ENCODE measurements at places on chromosomes 2 and 18.

GRCh38 chr2:39390216-39390615 lies 46.9 kb downstream of the MAP4K3 start:
- DNase-seq: no peak

- DNase-seq: no peak
Observed at GRCh38 chr2:212708355-212708754, 169.8 kb upstream of the ERBB4 start.

DNA sequence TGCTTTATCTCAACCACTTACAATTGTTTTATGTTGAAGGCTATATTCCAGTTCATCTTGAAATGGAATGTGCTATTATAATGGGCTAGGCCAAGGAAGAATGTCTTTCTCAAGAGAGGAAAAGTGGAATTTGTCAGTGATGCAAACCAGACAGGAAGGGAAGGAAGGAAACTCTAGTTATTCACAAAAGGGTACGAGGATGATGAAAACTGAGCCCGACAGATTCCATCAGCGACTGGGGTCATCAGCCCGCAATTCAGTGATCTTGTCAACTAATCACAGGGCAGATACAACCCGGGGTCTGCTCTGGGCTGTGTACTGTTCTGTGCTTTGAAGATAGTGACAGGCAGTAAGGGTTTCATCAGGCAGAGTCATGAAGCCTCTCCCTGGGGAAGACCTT lies 23.4 kb upstream of the LYPD6 start:
- no peak for DNase-seq

DNA sequence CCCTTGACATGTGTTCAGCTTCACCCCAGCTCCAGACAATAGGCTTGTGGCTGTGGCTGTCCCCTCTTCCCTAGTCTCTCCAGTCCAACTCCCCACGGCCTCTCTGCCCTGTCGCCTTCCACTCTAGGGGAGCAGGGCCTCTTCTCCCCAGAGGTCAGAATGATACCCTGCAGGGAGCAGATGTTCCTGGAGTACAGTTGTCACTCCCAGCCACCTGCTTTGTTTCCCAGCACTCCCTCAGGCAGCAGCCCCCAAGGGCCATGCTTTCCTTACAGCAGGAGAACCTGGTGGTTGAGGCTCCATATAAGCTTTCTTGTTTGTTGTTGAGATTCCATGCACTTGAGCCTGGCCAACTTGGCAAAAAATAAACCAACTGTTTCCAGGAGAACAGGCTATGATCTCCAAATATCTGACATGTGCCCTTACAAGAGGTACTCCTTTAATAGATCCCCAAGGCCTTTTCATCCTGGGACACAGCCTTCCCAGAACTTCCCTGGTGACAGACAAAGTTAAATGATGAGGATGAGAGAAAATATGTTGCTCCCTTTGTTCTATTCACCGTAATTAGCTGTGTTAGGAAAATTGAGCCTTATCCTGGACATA lies 45.1 kb downstream of the DPYSL5 start:
- no peak for DNase-seq
